Aorta (tissue), 5 donors: ENCODE measurements at places on chromosomes 12 and 14. TPM values are rescaled to one million over a fixed set of nuclear protein-coding genes. Genes with fewer than 3 reads are reported as not detected.

BICDL1 gene
- total RNA-seq: 1.3 TPM

MAP1LC3B2 gene
- total RNA-seq: 1.0 TPM

MUCL1 gene
- not detected for total RNA-seq

SLC15A5 gene
- not detected for total RNA-seq

SCNN1A gene
- total RNA-seq: 1.5 TPM

AVPR1A gene
- total RNA-seq: 21.3 TPM

DENR gene
- total RNA-seq: 27.0 TPM

TAS2R31 gene
- 9.1 TPM for total RNA-seq

ESRRB gene
- total RNA-seq: 0.33 TPM

DNA sequence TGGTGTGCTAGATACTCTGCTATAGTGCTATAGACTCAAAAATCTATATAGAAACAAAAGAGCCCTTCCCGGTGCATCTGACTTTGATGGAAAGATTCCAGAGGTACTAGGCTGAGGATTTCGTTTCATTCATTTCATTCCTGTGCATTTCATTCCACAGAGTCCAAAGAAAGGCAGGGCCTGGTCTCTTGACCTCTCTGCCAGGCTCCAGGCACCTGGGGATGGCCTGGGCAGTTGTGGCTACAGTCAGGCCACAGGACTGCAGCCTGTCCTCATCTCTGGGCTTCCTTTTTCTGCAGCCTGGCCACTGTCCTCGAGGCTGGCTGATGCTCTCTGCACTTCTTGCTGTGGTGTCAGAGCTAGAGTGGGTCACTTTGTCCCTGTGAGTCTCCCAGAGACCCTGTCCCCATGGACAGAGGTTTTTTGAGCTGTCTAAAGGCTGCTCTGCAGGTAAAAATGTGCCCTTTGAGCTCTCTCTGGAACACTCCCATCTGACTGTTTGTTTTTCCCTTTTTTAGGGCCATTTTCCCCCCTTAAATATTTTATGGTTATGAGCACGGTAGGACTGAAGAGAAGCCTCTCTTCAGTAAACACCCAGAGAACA lies 3.2 kb upstream of the VDR start:
- DNase-seq: no peak

DNA sequence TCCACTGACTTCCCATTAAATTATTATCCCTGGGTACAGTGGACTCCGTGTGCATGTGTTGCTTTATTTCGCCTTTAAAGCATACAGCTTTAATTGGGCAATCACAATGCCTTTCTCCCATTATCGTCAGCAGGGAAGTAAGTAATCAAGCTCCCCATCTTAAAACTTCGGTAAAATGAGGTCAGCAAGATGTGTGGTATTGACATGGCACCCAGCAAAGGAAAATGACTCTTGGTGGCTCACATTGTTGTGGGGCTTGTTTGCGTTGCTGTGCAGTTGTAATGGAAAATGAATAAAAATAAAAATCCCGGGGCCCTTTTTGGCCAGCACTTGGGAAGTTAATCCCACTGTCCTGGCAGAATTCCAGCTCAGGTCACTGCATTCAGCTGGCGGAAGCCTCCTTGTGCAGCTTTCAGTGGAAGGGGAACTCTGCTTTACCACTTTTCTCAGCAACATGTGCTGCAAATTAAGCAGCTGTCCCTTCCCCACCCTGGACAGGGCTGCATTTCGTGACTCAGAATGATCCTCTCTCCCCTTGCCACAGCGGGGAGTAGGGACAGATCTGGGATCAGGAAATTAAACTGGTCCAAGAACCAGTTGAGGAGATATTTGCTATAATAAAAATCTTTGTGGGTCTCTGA lies 13.9 kb upstream of the ATP2A2 start:
- peak; percentile 64 for DNase-seq

DNA sequence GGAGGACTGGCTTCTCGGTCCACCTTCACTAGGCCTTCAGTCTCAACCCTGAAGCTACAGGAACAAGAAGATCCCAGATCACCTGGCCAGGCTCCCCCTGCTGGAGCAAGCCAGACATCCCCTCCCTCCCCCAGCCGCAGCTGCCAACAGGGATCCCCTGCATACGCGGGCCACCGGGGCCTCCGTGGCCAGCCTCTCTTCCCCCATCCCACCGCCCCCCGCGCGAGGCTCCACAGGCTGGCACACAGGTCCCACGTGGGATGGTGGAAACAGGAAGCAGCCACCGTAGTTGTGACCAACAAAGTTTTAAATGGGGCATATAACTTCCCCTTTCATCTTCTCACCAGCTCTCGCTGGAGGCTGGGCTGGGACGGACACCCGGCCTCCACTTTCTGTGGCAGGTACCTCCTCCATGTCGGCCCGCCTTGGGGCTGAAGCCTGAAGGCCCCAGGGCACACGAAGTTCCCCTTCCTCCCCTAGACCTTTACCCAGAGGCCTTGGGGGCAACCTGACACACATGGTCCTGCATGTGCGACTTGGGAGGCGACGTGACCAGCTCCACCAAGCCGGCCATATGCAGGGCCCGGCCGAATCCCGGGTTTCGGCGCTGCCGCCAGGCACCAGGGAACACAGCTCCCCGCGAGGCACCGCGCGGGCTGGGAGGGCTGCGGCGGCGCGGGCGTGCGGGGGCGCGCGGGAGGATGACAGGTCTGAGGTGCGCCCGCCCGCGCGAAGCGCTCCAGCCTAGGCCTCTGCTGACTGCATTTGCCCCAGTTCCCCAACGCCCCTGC lies 44.4 kb upstream of the PNMA1 start:
- DNase-seq: peak; percentile 87

DNA sequence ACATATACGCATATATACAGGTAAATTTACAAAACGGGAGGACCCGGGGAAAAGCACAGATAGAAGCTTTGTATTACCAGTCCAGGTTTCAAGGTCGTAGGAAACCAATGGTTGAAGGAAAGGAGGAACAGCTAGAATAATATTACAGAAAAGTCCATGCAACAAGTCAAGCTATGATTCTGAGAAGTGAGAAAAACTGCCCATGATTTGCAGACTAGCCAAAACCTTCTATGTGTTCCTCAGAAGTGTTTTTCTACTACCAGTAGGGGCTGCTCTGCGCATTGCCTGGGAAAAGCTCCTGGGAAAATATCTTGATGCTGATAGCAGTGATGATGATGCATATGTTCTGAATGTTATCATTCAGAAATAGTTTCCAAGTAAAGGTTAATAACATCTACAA lies 2.2 kb downstream of the PDZRN4 start:
- DNase-seq: no peak

GRCh38 chr14:34699873-34700621 lies 14.3 kb downstream of the CFL2 start:
- DNase-seq: no peak

GRCh38 chr12:79547044-79547734 lies 143.6 kb downstream of the PAWR start:
- DNase-seq: no peak

- no peak for DNase-seq
Observed at GRCh38 chr12:18479256-18479655, 217.9 kb downstream of the PIK3C2G start.

DNA sequence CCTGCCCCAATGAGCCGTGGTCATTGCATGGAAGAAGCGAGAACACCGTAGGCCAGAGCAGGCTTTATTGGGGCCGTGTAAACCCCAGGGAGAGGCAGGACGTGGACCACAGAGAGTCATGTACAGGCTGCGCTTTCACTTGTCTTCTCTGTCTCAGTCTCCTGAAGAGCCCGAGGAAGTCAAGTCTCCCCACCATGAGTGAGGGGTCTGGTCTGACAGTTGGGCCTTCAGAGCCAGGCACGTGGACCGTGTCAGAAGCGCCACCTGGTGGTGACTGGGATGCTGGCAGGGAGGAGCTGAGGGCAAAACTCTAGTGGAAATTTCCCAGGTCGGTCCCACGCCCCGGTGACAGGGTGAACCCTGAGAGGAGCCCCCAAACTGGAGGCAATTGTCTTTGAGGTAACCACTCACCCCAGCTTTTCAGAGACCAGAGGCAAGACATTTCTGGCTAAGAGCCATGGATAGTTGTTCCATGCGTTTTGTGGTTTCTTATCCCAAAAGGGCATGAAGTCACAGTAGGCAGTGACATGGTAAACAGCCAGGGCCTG lies 17.4 kb downstream of the RPS6KL1 start:
- DNase-seq: peak; percentile 94

DNA sequence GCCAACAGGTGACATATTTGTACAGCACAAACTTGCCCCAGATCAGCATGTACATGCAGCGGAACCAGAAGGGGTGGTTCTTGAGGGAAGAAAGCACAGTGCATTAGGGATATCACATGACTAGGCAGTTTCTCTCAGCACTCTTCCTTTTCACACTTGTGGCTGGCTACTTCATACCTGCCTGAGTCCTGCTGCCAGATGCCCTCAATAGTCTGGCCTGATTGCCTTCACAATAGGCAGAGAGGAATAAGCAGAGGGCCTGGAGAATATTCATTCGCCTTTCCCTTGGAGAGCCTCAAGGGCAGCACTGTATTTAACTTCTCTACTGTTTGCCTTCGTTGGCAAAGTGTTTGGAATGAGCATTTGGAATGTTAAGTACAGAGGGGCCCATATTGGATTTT lies 7.9 kb downstream of the EMG1 start:
- no peak for DNase-seq

DNA sequence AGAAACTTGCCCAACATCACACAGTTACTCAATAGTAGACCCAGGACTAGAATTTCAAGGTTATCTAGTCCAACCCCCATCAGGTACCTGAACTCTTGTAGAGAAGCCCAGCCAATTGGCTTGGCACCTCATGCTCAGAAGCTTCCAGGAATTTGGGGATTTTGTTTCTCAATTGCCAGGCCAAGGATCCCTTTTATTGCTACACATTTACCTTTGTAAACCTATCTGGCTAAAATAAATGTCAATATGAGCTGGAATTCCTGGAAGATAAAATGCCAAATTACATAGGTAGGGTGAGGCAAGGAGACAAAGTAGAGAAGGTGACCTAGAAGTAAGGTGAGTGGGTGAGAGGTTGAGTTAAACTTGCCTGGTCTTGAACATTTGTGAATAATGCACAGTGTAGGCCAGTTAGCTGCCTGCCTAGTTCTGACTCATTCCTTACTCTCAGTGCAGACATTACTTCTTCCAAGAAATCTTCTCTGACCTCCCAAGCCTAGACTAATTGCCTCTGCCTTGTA lies 36.3 kb downstream of the SDR9C7 start:
- DNase-seq: no peak

GRCh38 chr12:62660756-62661155 lies 194.1 kb downstream of the MON2 start:
- no peak for DNase-seq

- no peak for DNase-seq
Observed at GRCh38 chr12:120762086-120762485, 36.5 kb downstream of the ACADS start.

DNA sequence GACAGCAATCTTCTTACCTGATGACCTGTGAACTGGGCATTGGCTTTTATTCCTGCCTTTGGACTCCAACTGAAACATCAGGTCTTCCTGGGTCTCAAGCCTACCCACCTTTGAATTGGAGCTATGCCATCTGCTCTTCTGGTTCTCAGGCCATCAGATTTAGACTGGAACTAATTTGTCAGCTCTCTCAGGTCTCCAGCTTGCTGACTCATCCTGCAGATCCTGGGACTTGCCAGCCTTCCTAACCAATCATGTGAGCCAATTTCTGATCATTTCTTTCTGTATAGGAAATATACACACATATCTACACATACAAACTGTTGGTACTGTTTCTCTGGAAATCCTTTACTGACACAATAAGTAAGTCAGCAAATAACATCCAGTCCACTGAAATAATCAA lies 65.3 kb upstream of the TSPAN8 start:
- no peak for DNase-seq

- DNase-seq: no peak
Observed at GRCh38 chr12:82904219-82904790, 217.6 kb downstream of the TMTC2 start.

GRCh38 chr14:21917699-21918436 lies 244.2 kb upstream of the OR4E1 start:
- DNase-seq: no peak

- no peak for DNase-seq
Observed at GRCh38 chr12:14135996-14136395, 154.6 kb upstream of the GRIN2B start.

DNA sequence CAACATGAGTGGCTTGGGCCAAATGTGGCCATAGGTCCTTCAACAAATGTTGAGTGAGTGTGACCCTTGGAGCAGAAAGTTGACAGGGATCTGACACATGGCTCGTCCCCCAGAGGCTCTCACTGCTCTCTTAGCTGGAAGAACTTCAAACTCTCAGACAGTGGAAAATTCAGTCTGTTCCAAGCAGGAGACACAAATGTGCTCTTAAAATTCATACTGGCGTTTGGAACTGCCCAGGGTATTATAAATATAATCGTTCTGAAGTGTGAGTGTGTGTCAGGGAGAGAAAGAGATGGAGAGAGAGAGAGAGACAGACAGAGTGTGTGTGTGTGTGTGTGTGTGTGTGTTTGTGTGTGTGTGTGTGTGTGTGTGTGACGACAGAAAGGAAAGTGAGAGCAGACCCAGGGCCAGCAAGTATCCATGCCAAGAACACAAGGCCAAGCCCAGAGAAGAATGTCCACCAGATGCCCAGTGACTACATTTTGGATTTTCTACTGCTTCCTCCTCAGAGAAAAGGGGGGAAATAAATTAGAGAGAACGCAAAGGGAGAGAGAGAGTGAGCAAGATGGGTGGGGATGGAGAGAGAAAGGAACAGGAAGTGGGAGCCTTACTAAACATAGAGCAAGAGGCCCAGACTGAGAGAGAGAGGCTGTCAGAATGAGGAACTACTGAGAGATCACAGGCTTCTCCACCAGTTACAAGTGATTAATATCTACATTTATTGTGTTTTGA lies 193.6 kb upstream of the NUDT4 start:
- no peak for DNase-seq

DNA sequence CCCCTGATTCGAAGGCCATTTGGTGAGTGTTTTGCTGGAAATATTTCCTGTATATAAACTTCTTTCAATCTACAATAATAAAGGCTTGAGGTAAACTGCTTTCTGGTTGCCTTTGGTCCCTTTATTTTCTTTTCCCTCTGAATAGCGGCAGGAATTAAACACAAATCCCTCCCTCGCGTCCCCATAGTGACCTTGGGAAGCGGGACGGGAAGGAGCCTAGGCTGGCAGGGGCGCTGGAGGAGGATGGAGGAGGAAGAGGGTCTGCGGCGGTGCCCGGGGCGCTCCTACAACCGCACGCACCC lies 2.0 kb downstream of the DIO3 start:
- DNase-seq: no peak

- no peak for DNase-seq
Observed at GRCh38 chr14:88010331-88010730, 5.4 kb downstream of the GPR65 start.

DNA sequence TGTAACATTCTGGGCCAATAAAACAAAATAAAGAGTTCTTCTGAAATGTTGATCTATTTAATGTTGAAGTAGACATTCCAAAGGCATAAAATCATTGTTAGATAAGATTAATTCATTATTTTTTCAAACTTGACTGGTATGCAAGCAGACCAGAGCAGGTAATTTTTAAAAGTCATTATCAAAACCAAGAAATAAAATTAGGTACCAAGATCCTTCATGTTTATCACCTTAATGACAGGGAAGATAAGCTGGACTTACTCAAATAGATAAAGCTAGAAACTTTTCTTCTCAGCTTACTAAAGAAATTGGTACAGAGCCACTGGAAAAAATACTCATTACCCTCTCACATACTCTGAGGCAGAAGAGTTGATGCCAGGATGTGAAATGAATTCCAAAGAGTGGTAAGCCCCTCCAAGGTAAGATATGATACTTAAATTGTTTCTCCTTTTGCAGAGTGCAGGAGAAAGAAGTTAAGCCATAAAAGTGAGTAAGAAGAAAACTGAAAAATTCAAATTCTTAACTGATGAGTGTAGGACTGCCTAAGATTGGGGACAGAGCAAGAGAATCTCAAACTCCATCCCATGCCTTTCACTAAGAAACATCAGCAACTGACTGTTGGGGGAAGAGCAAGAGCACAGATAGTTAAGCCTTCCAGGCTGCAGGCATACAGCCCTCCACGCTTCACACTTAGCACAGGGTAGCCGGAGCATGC lies 111.9 kb downstream of the SLC41A2 start:
- DNase-seq: no peak
